ENCODE measurements at places on chromosomes 2 and 18.

- DNase-seq, result no peak
These were observed 196.6 kb downstream of the FHOD3 start for GRCh38 chr18:36494160-36494437.

DNA sequence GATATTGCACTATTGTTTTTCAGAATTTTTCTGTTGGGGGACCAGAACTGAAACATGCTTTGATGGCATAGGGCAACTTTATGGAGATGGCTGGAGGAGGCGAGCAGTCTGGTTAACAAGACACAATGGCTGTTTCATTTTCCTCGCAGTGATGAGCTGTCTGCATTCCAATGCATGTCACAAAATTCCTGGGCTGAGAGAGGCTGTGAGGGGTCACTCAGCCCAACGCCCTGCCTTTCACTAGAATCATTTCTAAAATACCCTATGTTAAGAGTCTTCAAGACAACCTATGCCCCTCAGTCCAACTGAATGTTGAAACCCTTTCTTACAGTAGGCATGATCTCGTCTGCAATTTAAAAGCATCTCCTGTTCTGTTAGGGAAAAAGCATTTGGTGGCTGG is 1090.0 kb downstream of the BCL11A start:
- DNase-seq, result no peak

DNA sequence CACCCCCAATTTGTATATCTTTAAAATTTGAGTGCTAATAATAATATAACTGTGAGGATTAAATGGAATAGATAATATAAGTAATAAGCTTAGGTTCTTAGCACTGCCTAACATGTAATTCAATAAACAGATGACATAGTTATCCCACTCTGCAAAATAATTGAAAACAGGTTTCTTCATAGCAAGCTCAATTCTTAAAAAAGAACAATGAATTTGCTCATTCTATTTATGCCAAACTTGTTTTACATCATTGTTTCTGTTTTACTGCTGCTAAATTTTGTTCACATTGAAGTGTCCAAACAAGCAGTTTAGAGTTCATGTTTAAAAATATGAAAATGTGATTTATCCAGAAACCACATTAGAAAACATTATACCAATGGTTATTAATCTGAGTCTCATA is 217.0 kb downstream of the MBD5 start:
- peak; percentile 77 for DNase-seq

GRCh38 chr18:7237673-7238272 is 6.9 kb downstream of the LRRC30 start:
- no peak for DNase-seq

- no peak for DNase-seq
These were observed 21.4 kb downstream of the PNO1 start for GRCh38 chr2:68178954-68179627.

GRCh38 chr2:39160982-39161381 is 40.1 kb upstream of the SOS1 start:
- peak; percentile 84 for DNase-seq

DNA sequence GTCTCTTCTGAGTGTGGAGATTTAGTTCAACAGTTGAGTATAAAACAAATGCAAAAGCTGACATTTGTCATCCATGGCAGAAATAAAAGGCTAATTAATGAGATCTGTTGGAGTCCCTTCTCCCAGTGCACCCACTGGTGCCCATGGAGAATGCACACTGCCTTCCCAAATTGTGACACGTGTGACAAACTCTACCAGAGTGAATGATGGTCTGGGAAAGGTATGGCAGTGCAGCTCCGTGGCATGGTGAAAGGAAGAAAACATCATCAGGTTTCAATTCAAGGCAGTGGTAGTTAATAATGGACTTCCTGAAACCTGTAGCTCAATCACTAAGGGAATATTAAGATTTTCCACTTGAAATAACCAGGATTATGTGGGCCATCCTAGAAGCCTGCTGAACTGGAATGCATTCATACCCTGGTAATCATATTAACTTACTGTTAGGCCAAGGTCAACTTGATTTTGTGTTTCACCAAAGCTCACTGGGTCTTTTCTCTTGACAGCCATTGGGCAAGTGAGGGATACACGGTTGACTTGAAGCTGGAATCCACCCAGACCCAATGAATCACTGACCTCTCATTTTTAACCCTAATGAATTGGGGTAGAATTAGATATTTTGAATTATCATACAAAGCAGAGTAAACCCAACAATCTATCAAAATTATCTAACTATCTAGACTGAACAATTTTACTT is 167.6 kb downstream of the AFF3 start:
- DNase-seq, result no peak

- DNase-seq, result peak; percentile 90
These were observed 190.5 kb upstream of the TWIST2 start for GRCh38 chr2:238657132-238658053.
